ENCODE measurements at places on chromosomes 2 and 18.

- no peak for DNase-seq
Observed at GRCh38 chr2:19068206-19068605, 290.2 kb downstream of the OSR1 start.

- no peak for DNase-seq
Observed at GRCh38 chr18:79796016-79796415, 1.7 kb upstream of the KCNG2 start.

GRCh38 chr2:74502720-74503505, 3.5 kb upstream of the LBX2 start:
- DNase-seq = no peak

GRCh38 chr18:78323453-78324197, 656.0 kb upstream of the SALL3 start:
- DNase-seq = no peak

GRCh38 chr2:182593394-182593975, 122.6 kb upstream of the DNAJC10 start:
- DNase-seq = no peak

DNA sequence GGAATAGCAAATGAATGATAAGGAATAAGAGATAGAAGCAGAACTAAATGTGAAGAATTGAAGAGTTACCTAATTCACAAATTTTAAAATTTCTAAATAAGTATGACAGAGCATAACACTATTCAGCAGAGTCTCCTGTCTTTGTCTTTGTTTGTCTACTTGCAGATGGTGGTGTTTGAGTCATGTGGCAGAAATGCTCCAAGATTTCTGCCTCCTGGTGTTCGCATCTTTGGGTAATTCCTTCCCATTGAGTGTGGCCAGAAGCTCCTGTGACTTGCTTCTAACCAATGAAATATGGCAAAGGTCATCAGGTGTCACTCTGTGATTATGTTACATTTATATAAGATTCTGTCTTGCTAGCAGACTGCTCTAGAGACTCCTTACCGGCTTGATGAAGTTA, 45.6 kb upstream of the GALNT3 start:
- no peak for DNase-seq

DNA sequence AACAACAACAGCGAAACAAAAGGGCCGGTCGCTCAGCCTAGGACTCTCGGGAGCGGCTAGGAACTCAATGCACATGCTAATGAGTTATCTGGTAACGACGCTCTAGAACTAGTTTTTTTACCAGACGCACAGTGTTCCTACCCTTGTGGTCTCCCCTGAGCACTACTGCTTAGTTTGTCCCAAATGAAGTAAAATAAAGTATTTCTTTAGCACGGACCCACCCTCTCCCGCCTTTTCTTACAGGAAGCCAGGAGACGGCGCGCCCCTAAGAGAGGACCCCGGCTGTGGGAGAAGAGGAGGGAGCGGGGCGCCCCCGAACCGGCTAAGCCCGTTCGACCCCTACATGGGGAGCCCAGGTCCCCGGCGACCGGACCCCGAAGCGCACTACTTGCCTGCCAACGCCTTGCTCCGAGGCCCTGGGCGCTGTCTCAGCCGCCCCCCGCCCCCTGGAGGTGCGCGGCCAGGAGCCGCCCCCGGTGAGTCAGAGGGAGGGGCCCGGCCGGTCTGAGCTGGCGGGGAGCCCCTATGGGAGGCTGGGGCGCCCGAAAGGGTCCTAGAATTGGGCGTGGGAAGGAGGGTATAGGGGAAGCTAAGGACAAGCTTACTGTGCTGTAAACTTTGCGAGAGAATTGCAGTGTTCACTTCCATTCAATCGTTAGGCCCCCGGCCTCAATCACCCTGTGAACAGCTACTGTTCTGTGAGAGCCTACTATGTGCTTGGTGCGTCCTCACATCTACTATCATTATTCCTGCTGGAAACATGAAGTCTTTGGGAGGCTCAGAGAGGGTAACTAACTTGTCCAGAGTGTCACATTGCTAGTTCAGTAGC, 3.6 kb upstream of the CAPG start:
- peak; percentile 9 for DNase-seq

DNA sequence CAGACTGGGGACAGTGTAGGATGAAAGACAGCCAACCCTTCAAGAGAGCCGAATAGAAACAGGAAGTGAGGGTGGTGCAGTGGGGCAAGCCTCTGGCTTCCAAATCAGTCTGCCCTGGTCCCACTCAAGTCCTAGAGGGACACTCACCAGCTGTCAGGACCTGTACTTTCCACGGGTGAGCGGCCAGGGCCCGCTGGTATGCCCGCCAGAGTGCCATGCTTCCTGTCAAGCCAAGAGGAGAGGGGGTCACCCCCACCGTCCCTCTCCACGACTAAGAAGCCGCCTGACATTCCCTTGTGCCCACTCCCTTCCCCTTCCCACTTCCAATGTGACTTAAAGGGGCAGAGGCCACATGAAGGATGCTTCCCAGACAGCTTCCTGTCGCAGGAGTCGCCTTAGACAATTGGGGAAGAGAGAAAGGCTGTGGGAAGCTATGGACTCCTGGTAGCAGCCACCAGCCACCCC, 564 bp downstream of the MPV17 start:
- no peak for DNase-seq

- no peak for DNase-seq
Observed at GRCh38 chr2:175930504-175930903, 71.6 kb downstream of the LNPK start.

- DNase-seq = no peak
Observed at GRCh38 chr18:74994502-74995418, 214.2 kb downstream of the PTGR3 start.

DNA sequence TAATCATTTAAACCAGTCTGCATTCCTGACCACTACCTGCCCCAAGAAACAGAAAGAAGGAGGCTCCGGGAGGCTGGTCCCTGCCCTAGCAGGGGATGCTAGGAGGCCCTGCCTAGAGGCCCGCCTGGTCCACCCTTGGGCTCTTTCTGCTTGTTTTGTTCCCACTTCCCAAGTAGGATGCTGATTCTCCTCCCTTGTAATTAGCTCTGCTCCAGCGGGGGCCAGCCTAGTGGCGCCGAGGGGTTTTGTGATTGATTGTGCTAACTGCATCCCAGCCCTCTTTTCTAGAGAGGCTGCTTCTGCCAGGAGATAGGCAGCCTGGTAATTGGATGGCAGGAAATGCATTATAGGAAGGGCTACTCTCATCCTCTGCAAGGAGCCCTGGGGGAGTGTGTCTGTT, 220.0 kb downstream of the LOXHD1 start:
- no peak for DNase-seq

GRCh38 chr2:31812051-31812798, 198.6 kb downstream of the MEMO1 start:
- DNase-seq = no peak

DNA sequence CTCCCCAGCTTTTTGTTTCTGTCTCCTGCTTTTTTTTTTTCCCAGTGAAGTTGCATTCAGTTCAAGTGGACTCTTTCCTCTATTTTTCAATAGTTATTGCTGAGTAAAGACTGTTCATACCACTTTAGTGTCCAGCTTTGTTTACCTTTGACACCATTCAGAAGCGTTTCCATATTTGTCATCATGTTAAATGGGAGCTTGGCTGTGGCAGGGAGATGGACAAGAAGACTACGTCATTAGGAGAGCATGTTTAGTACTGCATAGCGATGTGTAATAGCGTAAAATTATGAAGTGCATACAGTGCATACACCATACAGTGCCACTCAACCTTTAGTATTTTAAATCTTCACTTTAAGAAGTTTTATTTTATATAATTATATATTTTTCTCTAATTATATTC, 655.9 kb downstream of the DCC start:
- no peak for DNase-seq

DNA sequence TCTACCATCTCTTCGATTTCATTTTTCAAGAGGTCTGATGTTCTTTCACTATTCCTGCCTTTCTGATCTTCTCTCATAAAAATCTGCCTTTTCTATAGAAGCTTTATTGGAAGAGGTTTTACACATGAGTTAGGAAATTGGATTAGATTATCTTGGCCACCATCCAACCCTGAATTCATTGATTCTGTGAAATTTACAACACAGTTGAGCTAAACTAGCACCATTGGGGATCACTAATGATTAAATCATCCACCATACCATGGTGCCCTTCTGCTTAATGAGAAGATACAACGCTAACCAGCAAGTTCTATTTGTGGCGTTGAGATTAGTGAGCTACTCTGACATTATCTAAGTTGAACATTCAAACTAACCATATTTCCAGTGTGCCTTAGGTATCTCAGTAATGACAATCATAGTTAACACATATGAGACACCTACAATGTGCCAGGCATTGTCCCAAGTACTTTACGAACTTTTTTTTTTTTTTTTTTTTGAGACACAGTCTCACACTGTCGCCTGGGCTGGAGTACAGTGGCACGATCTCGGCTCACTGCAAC, 17.3 kb upstream of the LBH start:
- no peak for DNase-seq

DNA sequence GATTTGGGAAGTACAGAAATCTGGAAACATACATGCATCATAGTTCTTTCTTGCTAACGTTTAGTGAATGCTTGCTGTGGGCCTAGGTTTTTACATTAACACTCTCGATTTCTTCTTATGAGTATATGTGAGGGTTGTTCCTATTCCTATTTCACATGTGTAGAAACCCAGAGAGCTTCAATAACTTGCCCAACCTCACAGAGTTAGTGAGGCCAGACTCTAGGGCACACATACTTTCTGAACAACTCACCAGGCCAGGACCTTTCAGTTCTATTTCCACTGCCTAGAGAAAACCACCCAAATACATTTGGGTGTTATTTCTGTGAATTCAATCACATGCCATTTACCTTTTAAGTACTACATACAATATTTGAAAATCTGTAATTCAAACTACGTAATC, 8.2 kb upstream of the KCTD1 start:
- no peak for DNase-seq

- DNase-seq = peak; percentile 82
Observed at GRCh38 chr2:135820003-135820618, 16.9 kb downstream of the LCT start.

GRCh38 chr2:40361478-40361877, 90.4 kb downstream of the SLC8A1 start:
- no peak for DNase-seq

- no peak for DNase-seq
Observed at GRCh38 chr18:72630991-72631390, 86.8 kb upstream of the CBLN2 start.

DNA sequence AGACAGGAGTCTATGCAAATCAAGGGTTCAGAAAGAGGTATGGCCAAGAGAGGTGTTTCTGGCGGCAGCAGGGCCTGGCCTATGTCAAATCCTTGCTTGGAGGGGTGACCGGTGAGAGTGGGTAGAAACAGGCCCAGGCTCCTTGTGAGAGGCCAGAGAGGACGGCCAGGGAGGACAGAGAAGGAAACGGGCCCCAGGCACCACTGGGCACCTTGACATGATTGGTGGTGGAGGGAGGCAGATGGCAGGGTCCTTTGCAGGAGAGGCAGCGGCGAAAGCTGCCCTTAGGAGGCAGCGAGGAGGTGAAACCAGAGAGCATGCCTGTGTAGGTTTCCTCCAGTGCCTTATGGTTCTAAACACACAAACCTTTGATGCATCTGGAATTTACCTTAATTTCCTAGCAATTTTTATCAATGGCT, 6.2 kb downstream of the RAMP1 start:
- no peak for DNase-seq

- DNase-seq = no peak
Observed at GRCh38 chr2:240655931-240656886, 26.5 kb downstream of the AQP12B start.

GRCh38 chr2:152036611-152037469, 62.0 kb downstream of the CACNB4 start:
- DNase-seq = peak; percentile 17

GRCh38 chr18:58860747-58861231, 3.9 kb upstream of the ZNF532 start:
- DNase-seq = no peak

GRCh38 chr18:6413579-6414117, 1.1 kb downstream of the L3MBTL4 start:
- no peak for DNase-seq

DNA sequence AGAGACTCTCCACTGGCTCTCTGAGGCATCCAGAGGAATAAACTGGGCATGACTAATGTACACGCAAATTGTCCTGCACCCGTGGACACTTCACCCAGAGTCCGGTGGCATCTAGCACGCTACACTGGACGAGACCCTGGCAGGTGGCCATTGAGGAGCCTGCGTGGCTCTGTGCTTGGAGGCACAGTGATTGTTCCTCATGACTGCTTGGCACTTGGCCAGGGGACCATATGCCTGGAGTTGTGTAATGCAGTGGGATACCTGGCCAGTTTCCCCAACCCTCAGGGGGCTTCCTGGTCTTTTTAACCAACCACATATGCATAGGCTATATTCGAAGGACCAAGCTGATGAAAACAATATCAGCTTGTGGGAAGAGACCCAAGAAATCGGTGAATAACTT, 66.6 kb downstream of the MTCL1 start:
- no peak for DNase-seq
